ENCODE measurements at places on chromosomes 6 and 20. TPM values are rescaled to one million over a fixed set of nuclear protein-coding genes. Genes with fewer than 3 reads are reported as not detected.
A peak's percentile ranks its signal among the peaks of the same experiment; 100 is the strongest.

GRCh38 chr6:119171088-119171841 is 92.8 kb upstream of the FAM184A start:
- no peak for DNase-seq

GRCh38 chr6:135440087-135440792 is 57.3 kb downstream of the AHI1 start:
- DNase-seq = no peak

GRCh38 chr6:144856622-144857021 is 571.5 kb downstream of the UTRN start:
- DNase-seq = no peak

- no peak for DNase-seq
Measured at GRCh38 chr20:18715564-18715963, 98.0 kb upstream of the SCP2D1 start.

DNA sequence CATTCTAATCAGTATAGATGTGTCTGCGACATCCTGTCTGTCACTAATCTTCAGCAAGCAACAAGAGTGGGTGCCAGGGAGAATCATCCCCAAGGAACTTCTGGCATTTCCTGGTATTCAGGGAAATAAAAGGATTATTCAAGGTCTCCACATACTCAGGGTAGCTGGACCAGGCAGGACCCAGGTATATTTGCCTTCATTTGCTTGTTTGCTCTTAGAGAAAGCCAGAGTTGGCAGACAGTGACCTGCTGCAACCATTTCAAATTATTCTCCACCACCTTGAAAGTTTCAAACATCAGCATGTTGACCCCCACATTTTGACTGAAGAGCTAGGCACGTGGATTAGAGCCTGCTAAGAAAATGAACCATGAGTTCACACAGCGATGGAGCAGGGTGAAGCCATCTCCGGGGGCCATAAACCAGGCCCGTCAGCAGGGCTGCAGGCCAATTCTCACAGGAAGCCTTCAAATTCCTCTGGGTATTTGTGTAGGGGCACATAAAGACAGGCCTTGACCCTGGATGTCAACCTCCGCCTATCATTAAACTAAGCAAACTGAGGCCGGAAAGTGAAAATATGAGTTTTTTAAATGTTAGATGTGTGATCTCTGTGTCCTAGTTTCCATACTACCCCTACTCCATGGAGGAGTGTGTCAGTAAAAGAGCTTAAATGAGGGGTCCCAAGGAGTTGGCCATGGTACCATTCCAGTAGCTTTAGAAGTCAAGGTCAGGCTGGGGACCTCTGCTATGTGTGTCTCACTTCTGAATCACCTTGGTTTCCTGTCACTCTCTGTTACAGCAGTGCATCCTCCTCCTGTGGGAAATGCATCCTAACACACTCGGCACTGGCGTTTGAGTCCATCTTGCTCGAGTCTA is 32.9 kb downstream of the TRAM2 start:
- DNase-seq = no peak

GRCh38 chr20:12570371-12570770 is 438.4 kb upstream of the SPTLC3 start:
- DNase-seq = peak; percentile 33

ZNF165 gene
- total RNA-seq = 2.1 TPM

PACRG gene
- total RNA-seq = not detected

SYCP2 gene
- total RNA-seq = 23.6 TPM

Data from Caki2 (cell line).